ENCODE measurements at places on chromosomes 6 and 20.

- no peak for DNase-seq
Measured at GRCh38 chr6:63683071-63683603, 47.5 kb downstream of the PHF3 start.

DNA sequence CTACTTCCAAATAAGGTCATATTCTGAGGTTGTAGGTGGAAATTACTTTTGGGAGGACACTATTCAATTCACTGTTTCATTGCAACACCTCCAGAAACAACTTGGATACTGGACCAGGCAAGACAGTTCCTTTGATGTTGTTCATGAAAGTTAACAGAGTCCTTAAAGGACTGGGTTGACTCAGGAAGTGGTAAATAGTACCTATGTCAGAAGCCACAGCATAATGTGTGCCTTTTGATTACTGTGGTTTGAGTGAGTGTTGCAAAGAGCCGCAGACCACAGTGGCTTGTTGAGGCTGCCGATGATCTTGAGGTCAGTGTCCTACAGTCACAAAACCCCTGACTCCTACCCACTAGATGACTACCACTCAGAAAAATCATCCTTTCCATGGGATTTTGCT lies 10.9 kb downstream of the IL20RA start:
- DNase-seq: peak; percentile 62

DNA sequence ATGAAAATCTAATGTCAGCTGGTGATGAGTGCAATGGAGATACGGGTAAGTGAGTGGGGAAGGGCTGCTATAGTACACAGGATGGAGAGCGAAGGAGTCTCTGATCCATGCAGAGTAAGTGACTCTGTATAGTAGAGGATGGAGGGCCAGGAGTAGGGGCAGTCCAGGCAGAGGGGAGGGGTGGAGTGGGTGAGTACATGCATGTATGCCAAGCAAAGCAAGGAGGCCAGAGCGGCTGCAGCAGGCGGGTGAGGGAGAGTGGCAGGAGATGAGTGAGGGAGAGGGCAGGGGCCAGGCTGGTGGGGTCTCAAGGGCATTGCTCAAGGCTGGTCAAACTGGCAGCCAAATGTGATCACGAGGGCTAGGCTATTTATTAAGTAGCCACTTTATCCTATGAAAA lies 94.0 kb downstream of the PREP start:
- DNase-seq: no peak

DNA sequence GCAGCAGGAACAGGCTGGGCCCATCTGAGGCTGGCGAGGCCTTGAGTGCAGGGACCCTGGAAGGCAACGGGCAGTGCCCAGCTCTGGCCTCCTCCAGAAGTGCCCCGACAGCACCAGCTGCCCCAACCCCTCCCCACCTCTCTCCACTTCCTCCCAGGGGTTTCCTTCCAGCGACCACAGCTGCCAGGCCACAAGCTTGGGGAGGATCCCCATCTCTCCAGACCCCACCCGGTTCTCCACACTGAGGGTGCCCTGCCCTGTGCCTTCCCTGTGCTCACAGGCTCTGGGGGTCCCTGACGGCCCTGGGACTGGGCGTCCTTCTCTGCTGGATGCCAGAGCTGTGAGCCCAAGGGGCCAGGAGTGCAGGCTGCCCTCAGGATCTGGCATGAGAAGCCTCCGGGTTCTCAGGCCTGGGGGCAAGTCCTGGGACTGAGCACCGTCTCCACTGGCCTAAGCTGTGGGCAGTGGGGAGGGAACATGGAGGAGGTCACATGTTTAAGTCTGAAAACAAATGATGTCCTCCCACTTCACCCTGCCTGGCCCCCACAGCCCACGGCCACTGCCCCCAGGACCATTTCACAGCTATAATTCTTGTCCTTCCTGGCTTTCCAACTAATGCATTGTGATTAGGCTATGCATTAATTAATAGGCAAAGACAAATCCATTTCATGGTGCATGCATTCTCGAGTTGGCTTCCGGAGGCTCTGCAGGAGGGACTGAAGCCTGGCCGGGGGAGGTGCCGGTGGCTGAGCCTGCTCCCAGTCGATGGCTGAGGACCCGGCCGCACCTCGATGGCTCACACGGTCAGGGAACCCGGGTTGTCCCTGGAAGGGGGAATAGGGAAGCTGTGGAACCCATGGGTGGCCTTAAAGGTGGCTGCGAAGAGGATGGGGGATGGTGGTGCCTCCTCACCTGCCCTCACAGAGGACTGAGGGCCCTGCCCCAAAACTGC lies 24.4 kb downstream of the BHLHE23 start:
- no peak for DNase-seq

- DNase-seq: no peak
Measured at GRCh38 chr6:23339268-23339667, 769.9 kb downstream of the HDGFL1 start.

GRCh38 chr6:85458782-85459181 lies 8.9 kb downstream of the NT5E start:
- DNase-seq: no peak

DNA sequence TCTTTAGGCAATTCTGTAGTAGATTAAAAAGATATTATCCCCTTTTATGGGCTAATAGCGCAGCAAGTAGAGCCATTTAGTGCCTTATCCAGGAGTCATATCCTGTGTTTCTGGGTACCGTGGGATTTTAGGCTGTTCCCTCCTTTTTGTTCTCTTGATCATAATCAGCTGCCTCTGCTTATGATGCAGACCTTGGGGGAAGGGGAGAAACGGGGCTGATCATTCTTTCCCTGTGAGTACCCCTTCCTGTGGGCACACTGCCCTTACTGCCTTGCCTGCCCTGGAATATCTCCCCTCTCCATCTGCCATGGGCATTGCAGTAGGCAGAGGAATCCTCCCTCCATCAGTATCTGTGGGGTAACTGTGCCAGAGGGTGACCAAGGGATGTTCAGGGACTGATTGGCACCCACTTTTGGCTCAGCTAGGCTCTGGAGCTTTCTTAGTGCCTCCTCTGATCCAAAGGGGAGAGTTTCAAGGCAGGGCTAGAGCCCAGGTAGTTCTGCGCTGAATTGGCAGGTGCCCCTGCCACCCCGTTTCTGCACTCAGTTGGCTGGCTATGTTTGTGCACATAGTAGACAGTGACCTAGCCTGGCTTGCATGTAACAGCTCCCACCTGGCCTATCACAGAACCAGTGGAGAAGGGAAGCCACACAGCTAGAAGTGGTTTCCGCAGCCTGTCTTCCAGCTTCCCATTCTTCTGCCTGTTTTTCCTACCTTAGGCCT lies 103.3 kb downstream of the FIG4 start:
- no peak for DNase-seq

DNA sequence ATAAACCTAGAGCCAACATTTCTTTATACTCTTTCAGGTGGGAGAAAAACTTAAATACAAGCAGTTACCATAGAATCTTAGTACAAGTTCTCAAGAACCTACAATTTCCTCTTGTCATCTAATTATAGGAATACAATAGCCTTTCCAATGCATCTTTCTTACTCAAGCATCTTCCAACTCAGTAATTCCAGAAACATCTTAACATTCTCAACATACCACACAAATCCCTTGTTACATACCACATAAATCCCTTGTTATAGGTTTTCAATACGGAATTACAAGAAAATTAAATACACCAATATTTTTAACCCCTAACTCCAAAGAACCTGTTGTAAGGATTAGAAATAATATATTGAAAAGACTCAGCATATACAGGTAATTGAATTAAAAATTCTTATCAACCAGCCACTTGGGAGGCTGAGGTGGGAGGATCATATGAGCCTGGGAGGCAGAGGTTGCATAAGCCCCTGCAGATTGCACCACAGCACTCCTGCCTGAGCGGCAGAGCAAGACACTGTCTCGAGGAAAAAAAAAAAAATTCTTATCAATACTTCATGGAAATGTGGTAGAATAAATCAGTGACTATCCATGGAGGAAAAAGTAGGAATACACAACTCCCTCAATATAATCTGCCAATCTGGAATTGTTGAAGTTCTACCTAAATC lies 127.5 kb upstream of the CCDC28A start:
- DNase-seq: no peak

DNA sequence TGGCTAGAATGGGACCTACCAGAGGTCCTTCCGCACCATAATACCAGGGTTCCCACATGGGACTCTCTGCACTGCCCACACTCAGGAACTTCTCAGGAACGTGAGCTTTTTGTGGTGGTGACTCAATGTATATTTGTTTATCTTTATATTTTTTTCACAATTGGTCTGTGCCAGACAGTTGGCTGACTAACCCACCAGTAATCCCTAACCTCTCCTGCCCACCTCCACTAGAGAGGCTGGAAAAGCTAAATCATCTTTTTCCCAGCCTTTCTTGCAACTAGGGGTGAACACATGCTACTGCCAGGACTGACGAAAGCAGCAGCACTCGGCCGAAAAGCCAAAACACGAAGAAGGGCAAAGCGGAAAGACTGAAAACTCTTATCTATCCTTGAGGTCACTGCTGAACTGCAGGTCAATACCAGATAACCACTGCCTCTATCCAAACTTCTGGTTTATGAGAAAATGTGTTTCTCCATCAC lies 112.9 kb downstream of the TRERF1 start:
- no peak for DNase-seq

DNA sequence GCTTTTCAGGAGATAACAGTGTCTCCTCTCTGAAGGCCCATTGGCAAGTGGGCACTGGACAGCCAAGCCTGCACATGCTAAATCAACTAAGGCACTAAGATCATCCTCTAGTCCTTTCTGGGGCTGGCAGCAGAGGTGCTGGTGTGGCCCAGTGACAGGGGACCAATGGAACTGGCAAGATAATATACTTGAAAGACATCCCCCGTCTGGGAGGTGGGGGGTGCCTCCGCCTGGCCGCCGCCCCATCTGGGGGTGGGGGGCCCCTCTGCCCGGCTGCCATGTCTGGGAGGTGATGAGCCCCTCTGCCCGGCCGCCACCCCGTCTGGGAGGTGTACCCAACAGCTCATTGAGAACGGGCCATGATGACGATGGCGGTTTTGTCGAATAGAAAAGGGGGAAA lies 223.3 kb downstream of the UNC5CL start:
- no peak for DNase-seq

- DNase-seq: no peak
Measured at GRCh38 chr6:23228439-23229024, 659.2 kb downstream of the HDGFL1 start.

- DNase-seq: no peak
Measured at GRCh38 chr6:81909162-81909561, 156.7 kb upstream of the TENT5A start.

DNA sequence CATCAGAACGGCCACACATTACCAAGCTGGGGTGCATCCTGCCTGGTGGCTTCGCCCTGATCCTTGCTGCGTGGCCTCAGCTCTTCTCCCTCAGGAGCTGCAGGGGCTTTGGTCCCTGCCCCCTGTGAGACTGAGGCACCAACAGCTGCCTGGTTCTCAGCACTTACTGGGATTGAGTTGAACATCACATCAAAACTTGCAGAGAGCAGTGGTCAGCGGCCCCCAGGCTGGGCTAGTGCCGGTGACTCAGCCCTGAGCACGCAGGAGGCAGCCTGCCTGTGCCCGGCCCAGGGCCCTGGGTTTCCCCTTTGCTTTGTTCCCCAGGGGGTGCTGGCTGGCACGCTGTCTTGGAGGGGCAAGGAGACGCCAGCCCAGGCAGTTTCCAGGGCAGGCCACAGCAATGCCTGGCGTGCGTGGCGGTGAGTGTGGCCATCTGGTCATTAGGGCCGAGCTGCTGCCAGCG lies 63.3 kb downstream of the DLL1 start:
- no peak for DNase-seq

DNA sequence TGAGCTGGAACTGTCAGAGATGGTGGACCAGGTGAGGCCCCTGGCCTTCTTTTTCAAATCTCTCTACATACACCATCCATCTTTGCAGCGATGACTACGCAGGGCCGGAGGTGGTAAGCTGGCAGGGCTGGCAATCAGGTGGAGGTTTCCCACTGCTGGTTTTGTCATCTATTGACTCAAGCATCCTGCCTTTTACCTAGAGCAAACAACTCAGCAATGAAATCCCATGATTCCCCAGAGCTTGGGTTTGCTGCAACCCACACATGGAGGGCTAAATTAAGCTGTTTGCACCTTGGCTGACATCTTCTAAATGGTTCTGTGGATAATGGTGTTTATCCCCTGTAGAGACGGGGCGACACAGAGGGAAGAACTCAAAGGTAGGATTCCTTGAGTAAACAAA lies 170.2 kb downstream of the SCP2D1 start:
- no peak for DNase-seq

DNA sequence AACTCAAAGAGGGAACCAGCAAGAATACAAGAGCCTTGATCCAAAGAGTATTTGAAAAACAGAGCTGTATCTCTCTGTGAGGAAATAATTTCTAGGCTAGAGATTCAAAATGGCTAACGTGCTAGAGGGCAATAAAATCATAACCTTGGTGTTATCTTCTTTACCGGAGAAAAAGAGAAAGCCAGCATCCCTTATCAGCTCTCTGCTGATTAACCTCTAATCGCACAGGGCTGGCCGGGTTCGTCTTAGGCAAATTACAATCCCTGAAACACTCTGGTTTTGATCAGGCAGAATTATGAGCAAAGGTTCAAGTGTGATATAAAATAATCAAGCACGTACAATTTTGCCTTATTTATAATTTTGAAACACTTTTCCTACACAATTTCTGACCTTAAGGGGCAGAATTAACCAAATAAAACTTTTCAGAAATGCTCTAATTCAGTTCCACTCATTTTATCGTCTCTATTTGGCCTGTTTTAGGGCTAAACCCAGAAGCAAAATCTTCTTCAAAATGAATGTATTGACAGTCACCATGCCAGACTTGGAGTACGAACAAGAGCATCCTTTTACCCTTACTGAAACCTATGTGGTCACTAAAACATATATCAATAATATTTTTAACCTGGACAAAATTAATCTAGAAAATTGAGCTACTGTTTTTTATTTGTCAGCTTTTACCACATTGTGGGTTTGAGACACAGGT lies 13.7 kb downstream of the PSMB9 start:
- no peak for DNase-seq

DNA sequence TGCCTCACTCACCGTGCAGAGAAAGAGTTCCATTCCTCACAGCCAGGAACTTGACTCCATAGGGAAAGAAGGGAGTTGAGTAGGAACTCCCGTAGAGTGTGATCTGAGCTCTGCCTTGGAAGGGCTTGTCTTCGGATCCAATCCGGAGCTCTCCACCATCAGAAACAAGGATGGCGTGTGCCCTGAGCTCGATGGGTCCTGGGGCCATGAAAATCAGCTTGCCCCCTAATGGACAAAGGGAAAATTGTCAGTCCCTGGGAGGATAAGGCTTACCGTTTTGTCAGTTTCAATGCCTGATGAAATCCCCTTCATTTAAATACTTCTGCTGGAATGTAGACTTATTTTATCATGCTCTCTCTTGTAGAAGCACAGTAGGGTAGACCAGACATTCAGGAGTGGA lies 153.3 kb downstream of the PKHD1 start:
- no peak for DNase-seq

Data from CD4-positive, alpha-beta T cell treated with Interleukin-2 at 100 ng/mL for 4 hours (primary cell).